LoVo (cell line): ENCODE measurements at places on chromosomes 12 and 14.
A peak's percentile ranks its signal among the peaks of the same experiment; 100 is the strongest.

GRCh38 chr12:120843472-120843871 lies 60.7 kb downstream of the SPPL3 start:
- DNase-seq: no peak

- no peak for DNase-seq
Observed at GRCh38 chr14:99281396-99281795, 9.4 kb upstream of the BCL11B start.

DNA sequence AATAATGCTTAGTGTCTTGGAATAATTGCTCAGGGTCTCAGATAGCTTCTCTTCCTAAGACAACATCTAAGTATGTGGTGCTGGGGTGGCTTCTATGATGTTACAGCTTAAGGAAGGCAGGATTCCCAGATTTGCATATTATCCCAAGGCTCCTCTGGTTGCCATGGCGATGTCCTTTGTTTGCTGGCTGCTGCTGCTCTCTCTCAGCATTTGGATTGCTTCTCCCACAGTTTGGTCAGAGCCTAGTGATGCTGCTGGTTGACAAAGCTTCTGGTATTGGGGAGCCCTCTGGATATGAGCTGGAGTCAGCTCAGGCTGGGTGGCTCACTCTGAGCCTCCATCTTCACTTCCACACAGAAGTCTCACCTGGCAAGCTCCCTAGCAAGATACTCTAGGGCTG lies 56.4 kb upstream of the FBXO33 start:
- DNase-seq: no peak

- DNase-seq: no peak
Observed at GRCh38 chr12:2533036-2533435, 261.7 kb upstream of the FKBP4 start.

DNA sequence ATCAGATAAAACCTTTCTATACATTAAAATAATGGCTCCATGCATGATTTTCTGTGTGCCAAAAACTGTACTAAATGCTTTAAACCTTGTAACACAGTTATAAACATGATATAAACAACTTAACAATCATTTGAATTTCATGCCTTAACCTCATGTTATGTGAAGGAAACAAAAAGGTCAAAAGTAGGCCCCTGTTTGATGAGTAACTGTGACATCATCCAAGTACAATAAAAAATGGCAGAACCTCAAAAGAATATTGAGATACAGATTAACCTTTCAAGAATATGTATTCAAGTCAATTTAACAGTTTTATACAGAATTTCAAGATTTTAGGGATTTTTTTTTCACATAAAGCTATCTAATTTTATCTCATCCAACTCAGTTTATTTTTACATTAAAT lies 310.7 kb upstream of the DCN start:
- DNase-seq: peak; percentile 38

DNA sequence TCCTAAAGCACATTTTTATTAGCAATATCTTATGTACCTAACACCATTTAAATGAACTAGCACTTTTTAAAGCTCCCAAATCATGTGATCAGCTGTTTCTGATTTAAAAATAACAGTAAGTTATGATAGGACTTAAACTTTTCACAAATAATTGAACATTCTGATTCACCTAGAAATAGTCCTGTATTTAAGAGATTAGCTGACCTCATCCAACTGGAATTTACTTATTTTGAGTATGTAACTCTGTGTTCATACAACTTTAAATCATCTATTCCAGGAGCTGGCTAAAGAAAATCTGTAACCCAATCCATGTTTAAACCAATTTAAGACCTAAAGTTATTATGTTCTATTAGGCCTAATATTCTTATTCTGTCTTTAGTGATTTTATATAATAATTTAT lies 184.3 kb downstream of the CCDC91 start:
- DNase-seq: no peak

- peak; percentile 24 for DNase-seq
Observed at GRCh38 chr12:101407049-101407435, 530 bp downstream of the ARL1 start.

- no peak for DNase-seq
Observed at GRCh38 chr14:89428546-89429198, 11.6 kb upstream of the FOXN3 start.

GRCh38 chr12:101941306-101942249 lies 64.2 kb downstream of the DRAM1 start:
- no peak for DNase-seq

DNA sequence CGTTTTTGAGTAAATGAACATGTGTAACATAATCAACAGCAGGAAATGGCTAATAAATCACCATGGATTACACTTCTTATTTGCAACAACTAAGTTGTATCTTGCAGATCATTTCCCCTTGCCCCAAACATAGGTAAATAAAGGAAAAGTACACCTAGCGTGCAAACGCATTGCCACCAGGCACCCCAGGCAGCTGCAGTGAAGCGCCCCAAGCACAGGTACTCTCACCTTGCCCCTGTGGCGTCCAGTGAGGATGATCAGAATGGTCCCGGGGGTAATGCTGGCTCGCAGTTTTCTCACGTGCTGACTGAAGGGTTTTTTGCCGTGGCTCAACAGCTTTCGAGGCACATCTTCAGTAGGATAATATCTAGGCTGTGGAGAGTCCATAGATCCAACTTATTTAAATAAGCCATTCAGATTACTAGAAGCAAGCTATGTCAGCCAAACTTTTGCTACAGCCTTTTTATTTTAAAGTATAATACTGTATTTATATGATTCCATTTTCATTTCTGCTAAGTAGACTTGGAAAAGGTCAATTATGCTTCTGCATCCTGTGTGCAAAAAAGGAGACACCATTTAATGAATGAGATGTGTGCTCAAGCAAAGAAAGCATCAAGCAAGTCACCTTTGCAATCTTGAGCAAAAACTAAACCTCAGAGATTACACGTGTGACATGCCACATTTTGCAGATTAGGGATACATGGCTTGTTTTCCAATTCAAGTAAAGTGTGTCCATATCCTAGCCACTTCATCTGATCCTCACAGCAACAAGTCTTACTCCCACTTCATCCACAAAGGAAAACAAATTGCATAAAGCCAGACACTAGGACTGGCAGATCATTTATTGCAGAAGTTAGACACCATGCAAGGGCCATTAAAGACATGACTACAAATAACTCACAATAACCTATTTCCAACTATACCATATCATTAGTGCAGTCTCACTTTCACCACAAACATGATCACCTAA lies 2.6 kb downstream of the RPL6 start:
- DNase-seq: no peak

GRCh38 chr14:47207617-47208016 lies 467.8 kb downstream of the MDGA2 start:
- DNase-seq: no peak

DNA sequence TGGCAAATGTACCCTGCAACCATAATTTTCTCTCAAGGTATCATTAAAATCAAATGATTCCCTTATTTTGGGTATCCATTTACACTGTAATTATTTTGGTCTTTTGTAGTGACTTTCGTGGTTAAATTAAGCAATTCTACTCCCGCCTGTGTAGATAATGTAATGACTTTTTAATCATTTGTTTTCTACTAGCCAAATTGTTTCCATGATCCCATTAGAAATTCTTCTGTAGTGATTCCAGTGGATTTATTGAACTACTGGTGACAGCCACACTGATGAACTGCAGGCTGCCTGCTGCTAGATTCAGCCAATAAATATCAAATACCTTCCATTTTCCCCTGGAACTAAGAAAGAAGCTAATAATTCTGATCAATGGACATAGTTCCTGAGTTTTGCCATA lies 96.0 kb downstream of the WIF1 start:
- DNase-seq: no peak

DNA sequence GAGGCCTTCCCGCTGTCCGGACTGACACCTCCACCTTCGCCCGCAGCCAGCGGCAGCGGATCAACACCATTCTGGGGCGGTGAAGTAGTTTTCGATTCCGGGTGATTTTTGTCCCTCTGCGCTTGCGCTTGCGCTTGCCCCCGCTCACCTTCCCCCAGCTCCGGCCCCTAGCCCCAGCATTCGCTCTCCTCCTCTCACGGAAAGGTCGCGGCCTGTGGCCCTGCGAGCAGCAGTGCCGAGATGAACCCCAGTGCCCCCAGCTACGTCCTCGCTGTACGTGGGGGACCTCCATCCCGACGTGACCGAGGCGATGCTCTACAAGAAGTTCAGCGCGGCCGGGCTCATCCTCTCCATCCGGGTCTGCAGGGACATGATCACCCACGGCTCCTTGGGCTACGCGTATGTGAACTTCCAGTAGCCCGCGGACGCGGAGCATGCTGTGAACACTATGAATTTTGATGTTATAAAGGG lies 22.7 kb upstream of the SRGAP1 start:
- no peak for DNase-seq
